Naive thymus-derived CD8-positive, alpha-beta T cell (primary cell): ENCODE measurements at places on chromosomes 5 and 9. TPM values are rescaled to one million over a fixed set of nuclear protein-coding genes. Genes with fewer than 3 reads are reported as not detected.

Gene CCDC127
- 8.4 TPM for total RNA-seq

Gene FANCG
- total RNA-seq, result 23.6 TPM

Gene CTSV
- total RNA-seq, result not detected

Gene RNF183
- total RNA-seq, result not detected

Gene NFIB
- not detected for total RNA-seq

Gene GNG10
- 10.8 TPM for total RNA-seq

Gene SUSD3
- 62.1 TPM for total RNA-seq

Gene LRRC14B
- not detected for total RNA-seq

Gene IL3
- not detected for total RNA-seq

Gene PCDHAC1
- not detected for total RNA-seq

Gene MOB3B
- total RNA-seq, result 0.93 TPM

Gene ANKDD1B
- 0.49 TPM for total RNA-seq

Gene BTNL3
- not detected for total RNA-seq

Gene RANBP17
- total RNA-seq, result not detected

Gene CDC20B
- not detected for total RNA-seq

Gene GRM6
- total RNA-seq, result not detected

Gene IFNA21
- not detected for total RNA-seq

Gene PCDHB7
- total RNA-seq, result not detected

Gene QRFP
- not detected for total RNA-seq

Gene AGTPBP1
- 67.8 TPM for total RNA-seq

Gene SHOC1
- total RNA-seq, result not detected

Gene SELENOP
- total RNA-seq, result 2.5 TPM

Gene ADCY2
- total RNA-seq, result not detected

Gene S1PR3
- total RNA-seq, result not detected

Gene HSPB3
- total RNA-seq, result not detected

Gene RALGPS1
- 6.4 TPM for total RNA-seq

Gene HTR1A
- not detected for total RNA-seq

Gene ADAMTS16
- total RNA-seq, result not detected

Gene GFI1B
- total RNA-seq, result not detected

Gene CDX1
- not detected for total RNA-seq

Gene TMEM250
- total RNA-seq, result 38.1 TPM

Gene OR1L1
- total RNA-seq, result not detected

Gene IGFBPL1
- not detected for total RNA-seq

Gene TOR4A
- total RNA-seq, result 1.4 TPM

Gene FRRS1L
- not detected for total RNA-seq

Gene CEP120
- 68.1 TPM for total RNA-seq

Gene ASS1
- not detected for total RNA-seq

Gene C8G
- total RNA-seq, result not detected

Gene FAM200C
- 0.47 TPM for total RNA-seq
